ENCODE measurements at places on chromosomes 4 and X.

- DNase-seq = no peak
These were observed 134.0 kb downstream of the MID1 start for GRCh38 chrX:10486373-10486772.

GRCh38 chrX:112841820-112842157 is 1.2 kb upstream of the AMOT start:
- no peak for DNase-seq

GRCh38 chr4:47855350-47855749 is 17.5 kb upstream of the CORIN start:
- no peak for DNase-seq

DNA sequence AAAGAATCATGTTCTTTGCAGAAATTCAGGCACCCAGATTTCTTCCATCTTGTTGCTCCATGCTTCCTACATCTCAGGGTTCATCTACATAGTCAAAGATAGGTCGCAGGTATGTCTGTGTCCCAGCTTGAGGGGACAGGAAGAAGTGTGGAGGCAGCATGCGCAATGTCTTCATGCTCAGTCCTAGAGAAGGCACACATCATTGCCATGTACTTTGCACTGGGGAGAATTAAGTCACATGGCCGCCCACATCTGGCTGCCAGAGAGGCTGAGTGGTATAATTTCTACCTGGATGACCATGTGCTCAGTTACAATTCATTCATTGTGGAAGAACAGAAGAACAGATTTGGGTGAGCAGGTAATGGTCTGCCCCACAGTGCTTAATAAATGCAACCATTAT is 54.1 kb downstream of the GAB1 start:
- DNase-seq = no peak

- DNase-seq = no peak
These were observed 14.8 kb upstream of the MXD4 start for GRCh38 chr4:2276581-2277325.

GRCh38 chrX:18461431-18461830 is 36.0 kb downstream of the CDKL5 start:
- DNase-seq = no peak

DNA sequence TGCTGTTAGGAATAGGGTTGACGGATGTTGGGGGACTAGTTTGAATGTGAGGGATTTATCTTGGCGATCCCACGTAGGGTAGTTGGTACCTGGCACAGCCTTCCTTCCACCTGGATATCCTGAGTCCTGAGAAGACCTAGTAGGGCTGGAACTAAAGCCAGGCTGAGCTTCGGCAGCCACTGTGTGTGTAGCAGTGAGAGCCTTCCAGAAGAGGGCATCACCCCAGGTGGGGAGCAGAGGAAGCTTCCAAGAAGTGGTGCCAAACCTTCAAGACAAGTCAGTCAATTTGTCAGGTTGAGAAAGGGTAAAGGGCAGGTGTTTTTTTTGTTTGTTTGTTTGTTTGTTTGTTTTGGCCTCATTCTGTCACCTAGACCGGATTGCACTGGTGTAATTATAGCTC is 1.2 kb upstream of the FGFBP2 start:
- no peak for DNase-seq

GRCh38 chr4:20203508-20203907 is 48.2 kb upstream of the SLIT2 start:
- DNase-seq = no peak

- DNase-seq = no peak
These were observed 1324.2 kb downstream of the TECRL start for GRCh38 chr4:63085091-63085490.
